Fibroblast of villous mesenchyme (primary cell): ENCODE measurements at places on chromosomes 2 and 18. TPM values are rescaled to one million over a fixed set of nuclear protein-coding genes. Genes with fewer than 3 reads are reported as not detected.

DNA sequence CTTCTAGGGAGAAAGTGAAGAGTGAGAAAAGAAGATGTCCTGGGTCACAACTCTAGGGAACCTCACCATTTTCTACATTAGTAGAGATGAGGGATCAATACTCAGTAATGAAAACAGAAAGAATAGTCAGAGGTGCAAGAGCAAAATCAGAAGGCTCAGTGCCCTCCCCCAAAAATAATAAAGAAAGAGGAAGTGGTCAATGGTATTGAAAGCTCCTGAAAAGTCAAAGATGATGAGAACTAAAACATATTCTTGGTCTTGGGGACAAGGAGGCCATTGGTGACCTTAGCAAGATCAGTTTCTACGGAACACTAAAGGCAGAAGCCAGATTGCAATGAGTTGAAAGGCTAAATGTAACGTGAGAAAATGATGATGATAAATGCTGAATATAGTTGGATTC lies 24.5 kb upstream of the MYO1B start:
- no peak for DNase-seq

DNA sequence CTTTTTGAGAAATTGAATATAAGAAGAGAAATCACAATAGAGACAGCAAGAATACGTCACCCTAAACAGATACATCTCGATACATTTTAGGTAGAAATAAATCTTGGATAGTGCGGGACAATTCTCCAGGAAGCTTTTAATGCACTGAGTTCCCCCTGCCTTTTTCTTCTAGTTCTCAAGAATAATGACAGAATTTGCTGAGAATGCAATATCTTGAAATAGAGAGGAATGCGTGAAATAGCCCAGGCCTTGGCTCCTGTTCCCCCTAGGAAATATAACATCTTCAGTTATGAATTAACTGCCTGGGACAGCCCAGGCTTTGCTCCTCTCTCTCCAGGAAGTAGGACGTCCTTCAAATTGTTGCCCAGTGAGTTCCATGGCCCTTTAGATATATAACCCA lies 7.6 kb upstream of the NRXN1 start:
- no peak for DNase-seq

- no peak for DNase-seq
Measured at GRCh38 chr2:27264253-27264752, 1.5 kb upstream of the SLC30A3 start.

DNA sequence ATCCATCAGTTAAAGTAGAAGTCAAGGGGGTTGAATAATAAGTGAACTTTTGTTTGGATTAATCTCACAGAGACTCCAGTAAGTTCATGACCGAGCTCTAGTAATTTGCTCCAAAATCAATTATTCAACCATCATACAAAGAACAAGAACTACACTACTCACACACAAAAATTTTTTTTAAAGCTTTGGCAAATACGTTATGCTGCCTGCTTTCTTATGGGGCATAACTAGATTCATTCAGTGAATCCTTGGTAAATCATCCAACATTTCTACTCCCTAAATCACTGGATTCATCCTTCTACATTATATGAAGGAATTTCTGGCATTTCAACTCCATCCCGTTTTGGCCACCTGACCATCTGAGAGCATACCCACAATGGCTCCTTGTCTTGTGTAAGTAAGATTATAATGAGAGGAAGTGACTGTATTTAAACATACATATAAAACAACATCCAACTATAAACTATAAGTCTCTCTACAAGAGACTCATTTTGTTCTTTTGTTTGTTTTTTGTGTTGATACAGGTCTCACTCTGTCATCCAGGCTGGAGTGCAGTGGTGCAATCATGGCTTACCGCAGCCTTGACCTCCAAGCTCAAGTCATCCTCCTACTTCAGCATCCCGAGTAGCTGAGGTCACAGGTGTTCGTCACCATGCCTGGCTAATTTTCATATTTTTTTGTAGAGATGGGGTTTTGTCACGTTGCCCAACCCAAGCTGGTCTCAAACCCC lies 144.2 kb upstream of the LRRTM4 start:
- no peak for DNase-seq

DNA sequence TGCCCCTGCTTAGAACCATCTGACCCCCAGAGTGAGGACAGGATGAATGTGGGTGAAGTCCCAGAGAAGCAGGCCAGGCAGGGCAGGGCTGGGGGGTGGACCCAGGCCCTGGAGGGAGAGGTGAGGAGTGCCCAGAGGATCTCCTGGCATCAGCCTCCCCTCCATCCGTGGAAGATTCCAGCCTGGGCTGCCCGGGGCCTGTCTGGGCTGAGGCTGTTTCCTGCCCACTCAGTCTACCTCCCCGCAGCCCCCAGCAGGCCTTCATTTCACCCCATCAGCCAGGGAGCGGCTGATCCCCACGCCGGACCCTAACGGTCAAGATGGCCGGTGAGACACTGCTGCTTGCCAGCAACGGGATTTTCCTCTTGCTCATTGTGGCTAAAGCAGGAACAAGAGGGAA lies 35.3 kb upstream of the OTOF start:
- no peak for DNase-seq

- DNase-seq: peak; percentile 56
Measured at GRCh38 chr2:234003972-234004617, 46.4 kb upstream of the SPP2 start.

GRCh38 chr18:43125471-43125870 lies 10.0 kb upstream of the RIT2 start:
- no peak for DNase-seq

DNA sequence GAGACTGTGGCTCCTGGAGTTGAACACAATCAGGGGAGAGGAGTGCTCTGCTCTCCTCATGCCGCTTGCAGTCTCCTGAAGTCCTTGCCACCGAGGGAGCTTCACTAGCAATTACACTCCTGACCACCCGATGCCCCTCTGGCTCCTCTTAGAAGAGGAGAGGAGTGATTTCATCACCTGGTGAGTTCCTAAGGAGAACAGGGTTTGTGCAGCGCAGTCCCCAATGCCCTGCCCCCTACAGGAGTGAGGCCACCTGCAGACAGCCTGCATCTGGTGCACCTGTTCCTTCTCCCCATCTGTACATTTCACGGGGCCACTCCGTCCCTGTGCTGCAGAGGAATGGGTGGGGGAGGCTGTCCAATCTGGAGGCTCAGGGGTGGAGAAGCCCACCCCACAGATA lies 267.2 kb downstream of the HRH4 start:
- no peak for DNase-seq

DNA sequence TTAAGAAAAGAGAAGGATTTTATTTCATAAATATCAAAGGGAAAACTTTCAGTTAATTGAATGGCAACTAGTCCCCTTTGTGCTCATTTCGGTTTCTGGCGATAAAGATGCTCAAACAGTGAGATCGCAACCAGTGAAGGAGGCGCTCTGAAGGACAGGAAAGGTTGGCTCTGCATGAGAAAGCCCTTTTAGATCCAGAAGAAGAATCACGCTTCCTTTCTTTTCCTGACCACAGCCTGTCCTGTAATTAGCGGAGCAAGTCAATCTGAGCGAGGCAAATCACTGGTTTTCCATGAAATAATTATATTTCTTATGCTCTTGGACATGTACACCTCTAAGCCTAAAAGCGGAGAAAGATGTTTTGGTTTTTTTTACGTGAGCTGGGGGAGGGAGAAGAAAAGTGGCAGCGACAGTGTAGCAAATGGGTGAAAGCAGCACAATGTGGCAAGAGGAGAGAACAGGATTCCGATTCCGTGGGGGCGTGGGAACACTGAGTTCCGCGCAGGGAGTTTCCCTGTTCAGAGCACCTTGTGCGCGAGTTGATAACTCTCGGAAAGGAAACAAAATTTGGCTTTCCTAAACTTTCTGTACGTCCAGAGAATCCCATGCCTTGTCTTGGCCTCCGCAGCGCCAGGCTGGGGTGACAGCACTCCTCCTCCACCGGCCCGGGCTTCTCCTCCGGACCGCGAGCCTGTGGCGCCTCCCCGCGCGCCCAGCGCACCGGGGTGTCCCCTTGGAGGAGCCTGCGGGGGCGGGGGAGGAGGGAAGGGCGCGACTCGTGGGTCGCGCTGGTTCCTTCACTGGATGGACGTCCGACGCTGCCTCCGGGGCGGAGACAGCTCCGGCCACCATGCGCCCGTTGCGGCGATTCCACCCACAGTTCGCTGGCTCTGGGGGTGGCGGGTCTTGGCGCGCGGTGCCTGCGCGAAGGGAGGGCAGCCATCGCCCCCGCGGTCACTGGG lies 620 bp upstream of the SLC9A2 start:
- DNase-seq: peak; percentile 3

DNA sequence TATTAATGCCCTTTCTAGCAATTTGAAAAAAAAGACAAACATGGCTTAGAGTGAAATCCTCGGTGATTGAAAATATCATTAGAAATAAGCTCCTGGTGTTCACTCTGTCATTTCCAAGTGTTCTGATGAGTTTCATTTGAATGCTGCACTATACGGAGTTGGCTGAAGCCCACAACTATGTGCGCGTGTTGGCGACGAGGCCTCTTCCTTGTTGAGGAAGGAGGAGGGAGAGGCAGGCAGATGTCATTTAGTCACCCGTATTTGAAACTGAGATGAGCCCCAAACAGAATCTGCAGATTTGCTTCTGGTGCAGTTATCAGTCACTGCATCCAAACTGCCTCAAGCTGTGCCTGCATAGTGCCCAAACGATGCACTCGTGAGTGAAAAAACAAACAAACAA lies 23.5 kb upstream of the SKOR2 start:
- DNase-seq: no peak

DNA sequence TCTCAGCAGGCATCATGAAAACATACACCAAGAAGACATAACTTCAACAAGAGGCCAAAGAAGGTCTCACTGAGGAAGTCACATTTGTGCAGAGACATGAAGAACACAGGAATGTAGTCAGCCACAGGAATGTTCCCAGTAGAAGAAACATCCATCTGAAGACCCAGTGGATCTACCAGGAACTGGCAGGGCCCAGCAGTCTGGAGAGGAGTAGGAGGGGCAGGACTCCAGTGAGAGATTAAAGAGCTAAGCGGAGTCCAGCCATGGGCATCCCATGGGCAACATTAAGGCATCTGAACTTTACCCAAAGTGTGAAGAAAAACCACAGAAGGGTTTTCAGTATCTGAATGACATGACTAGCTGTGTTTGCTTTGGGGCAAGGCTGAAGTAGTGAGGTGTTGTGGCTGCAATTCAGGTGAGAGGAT lies 103.1 kb downstream of the UPP2 start:
- DNase-seq: peak; percentile 9

GRCh38 chr18:12774982-12775381 lies 72.1 kb downstream of the PSMG2 start:
- no peak for DNase-seq

DNA sequence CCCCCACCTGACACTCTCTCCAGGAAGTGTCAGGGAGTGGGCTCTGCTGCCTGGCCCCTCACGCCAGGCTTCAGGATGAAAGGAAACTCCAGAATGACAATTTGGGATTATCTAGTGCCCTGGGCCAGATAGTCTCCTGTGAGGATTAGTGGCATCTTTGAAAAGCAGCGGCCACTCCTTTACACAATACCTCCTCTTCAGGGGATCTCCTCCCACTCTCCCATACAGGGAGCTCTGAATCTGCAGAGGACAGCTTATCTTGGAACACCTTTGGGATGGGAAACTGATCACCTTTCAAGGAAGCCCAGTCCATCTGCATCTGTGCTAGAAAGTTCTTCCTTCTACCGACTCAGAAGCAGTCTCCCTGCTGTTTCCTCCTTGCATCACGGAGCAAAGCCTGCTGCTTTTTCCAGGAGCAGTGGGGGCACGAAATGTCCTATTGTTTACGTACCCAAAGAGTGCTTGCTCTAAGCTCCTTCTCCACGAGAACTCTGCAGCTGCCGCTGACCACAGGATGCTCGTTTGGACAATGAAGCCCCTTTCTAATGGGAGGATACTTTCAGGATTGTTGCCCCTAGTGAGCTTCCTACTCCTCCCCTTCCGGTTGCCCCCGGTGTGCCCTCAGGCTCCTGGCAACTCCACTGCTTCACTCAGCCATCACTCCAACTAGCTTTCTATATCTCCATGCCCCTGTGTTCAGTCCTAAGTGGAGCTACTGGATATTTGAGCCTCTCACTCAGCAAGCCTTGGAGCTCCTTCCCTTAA lies 31.5 kb downstream of the SIX3 start:
- no peak for DNase-seq

DNA sequence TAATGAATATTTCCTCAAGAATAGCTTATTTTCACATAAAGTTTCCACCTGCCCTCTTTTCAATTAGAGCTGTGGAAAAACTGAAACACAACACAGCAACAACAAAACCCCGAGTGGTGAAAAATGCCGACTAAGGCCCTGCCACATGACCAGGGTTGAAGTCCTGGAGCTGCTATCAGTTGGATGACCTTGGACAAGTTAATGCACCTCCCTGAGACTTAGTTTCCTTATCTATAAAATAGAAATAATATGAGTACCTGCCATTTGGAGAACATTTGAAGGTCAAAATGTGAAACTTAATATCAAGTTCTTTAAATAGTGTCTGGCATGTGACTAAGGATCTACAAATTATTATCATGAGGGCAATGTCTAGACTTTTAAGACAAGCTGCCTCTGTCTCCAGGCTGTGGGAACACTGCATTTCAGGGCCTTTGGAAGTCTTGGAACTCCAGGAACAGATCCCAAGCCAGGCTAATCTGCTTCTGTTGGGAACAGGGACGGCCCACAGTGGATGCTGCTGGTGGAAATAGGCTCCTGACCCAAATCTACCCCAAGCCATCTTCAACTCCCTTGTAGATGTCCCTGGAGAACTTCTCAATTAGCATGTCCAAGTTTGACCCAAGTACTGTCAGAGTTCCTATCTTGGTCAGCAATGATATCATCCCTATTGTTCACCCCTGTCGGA lies 42.0 kb upstream of the TRIB2 start:
- no peak for DNase-seq

GRCh38 chr2:86818957-86819356 lies 28.2 kb upstream of the CD8A start:
- no peak for DNase-seq

GRCh38 chr2:74688881-74689280 lies 34.8 kb downstream of the SEMA4F start:
- DNase-seq: no peak

- no peak for DNase-seq
Measured at GRCh38 chr18:67973916-67974315, 457.4 kb upstream of the DSEL start.

PARD3B gene
- total RNA-seq: 26.4 and 53.1 TPM in 2 replicates

CRACDL gene
- not detected in 2 replicates for total RNA-seq

DOK6 gene
- 2.6 and 6.9 TPM in 2 replicates for total RNA-seq

DAPL1 gene
- not detected in 2 replicates for total RNA-seq

RHOB gene
- 142 and 195 TPM in 2 replicates for total RNA-seq

FAM110C gene
- total RNA-seq: not detected in 2 replicates

UGT1A7 gene
- not detected in 2 replicates for total RNA-seq

XDH gene
- total RNA-seq: 0.32 and 0.43 TPM in 2 replicates
